Stimulated activated CD4-positive, alpha-beta T cell treated with anti-CD3 and anti-CD28 coated beads, Interleukin-15, amount 100 ng/mL, for 24 hours (primary cell): ENCODE measurements at places on chromosomes 16 and 17.
A peak's percentile ranks its signal among the peaks of the same experiment; 100 is the strongest.

DNA sequence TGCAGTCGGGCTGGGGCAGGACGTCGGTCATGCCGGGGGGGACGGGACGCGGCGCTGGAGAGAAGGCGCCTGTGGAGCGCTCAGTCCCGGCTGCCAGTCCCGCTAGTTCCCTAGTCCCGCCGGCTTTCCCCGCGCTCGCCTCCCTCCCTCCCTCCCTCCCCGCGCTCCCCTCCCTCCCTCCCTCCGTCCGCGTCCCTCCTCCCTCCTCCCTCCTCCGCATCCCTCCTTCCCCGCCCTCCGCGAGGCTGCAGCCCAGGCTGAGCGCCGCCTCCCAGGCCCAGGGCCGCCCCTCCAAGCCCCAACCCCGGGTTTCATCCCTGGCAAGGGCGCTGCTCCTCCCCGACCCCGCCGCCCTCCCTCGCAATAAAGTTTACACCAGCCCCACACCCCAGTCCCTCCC lies 34.8 kb downstream of the TIMM22 start:
- DNase-seq, result no peak

- DNase-seq, result no peak
Measured at GRCh38 chr17:14826358-14826757, 438.8 kb downstream of the PMP22 start.

DNA sequence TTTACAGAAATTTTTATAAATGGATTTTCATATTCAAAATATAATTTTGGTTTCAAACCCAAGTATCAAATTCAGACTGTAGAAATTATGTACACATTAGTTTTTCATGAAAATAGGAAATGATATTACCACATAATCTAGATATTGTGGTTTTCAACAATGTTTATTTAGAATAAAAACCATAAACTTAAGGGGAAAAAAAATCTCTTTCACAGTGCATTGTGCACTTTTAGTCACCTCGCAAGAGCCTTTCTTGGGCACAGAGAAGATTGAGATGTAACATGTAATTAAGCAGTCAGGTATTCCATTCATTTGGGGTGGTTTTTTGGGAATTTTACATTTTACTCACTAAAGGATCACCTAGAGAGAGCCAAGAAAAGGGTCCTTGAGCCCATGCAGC lies 104.0 kb downstream of the TANC2 start:
- no peak for DNase-seq

- peak; percentile 69 for DNase-seq
Measured at GRCh38 chr16:88633684-88634140, 4.7 kb upstream of the IL17C start.

GRCh38 chr17:40023590-40024292 lies 8.5 kb downstream of the CSF3 start:
- no peak for DNase-seq

DNA sequence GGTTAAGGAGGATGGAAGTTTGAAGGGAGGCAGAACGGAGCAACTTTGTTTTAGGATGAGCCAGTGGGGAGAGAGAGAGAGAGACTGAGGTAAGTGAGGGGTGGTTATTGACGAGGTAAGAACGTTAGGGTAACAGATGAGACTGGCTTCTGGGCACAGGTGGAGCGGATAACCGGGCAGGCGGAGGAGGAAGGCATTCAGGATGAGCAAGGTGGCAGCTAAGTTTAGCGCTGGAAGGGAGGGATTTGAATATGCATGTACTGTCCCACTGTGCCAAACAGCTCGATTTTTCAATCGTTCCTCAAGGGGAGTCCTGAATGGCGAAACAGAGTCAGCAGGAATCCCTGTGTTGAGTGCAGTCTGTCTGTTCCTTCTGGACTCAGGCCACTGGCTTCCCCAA lies 35.8 kb downstream of the CACNG3 start:
- DNase-seq, result no peak

GRCh38 chr17:44307387-44308186 lies 814 bp upstream of the RUNDC3A start:
- no peak for DNase-seq

GRCh38 chr17:5711344-5711743 lies 127.0 kb upstream of the NLRP1 start:
- DNase-seq, result no peak

DNA sequence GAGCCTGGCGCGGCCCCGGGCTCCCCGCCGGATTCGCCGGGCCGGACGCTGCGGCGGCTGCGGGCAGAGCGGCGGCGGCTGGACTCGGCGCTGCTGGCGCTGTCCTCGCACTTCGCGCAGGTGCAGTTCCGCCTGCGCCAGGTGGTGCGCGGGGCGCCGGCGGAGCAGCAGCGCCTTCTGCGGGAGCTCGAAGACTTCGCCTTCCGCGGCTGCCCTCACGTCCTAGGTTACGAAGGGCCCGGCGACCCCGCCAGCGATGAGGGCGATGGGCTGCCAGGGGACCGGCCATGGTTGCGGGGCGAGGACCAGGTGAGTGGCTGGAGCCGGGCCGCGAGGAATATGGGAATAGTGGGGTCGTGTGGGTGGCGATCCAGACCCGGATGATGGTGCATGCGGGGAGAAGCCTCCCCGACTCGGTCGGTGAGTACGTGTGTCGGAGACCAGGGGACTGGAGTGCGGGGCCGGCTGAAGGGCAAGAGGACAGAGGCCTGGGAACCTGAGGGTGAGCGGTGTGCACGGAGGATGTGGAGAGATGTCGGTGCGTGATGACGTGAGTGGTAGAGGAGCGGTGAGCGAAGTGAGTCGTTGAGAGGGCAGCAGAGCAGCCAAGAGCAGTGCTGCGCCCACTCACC lies 517 bp downstream of the RUNDC1 start:
- peak; percentile 85 for DNase-seq

GRCh38 chr16:13012601-13013000 lies 111.2 kb downstream of the SHISA9 start:
- DNase-seq, result no peak

DNA sequence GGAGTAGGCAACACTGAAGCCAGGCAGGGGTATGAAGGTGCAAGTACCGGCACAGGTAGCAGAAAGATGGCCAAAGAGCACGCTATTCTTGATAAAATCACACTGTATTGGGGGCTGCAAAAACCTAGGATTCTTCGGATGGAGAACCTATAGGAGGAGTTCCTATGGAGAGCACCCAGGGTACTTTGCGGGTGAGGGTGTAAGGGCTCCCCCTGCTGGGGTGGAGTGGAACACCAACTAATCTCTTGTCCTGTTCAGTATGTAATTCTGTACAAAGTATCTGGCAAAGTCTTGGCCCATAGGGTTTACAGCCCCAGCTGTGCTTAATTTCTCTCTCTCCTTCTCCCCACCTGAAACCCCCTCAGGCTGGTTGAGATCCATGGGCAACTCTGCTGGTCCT lies 393.1 kb upstream of the ASIC2 start:
- DNase-seq, result peak; percentile 39

DNA sequence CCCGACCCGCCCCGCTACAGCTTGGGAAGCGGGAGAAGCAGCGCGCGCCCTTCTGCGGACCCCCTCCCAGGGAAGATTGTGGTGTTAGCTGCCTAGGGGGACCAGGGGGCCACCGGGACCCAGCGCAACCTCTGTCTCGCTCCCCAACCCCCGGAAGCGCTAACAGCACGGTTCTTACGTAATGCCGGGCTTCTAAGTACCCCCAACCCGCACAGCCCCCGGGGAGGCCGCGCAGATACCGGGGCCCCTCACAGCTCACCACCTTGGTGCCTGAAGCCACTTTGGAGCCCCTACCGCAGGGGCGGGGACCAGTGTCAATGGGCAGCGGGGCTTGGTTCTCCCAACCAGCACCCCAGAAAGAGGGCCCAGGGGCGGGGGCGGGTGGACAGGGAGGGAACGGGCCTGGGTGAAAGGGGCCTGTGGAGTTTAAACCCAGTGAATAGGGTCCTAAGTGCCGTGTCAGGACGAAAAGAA lies 348 bp downstream of the MPP2 start:
- DNase-seq, result no peak

- DNase-seq, result no peak
Measured at GRCh38 chr17:50719924-50720794, 756 bp downstream of the LUC7L3 start.
